ENCODE measurements at places on chromosomes 1 and 21. TPM values are rescaled to one million over a fixed set of nuclear protein-coding genes. Genes with fewer than 3 reads are reported as not detected.

CFAP298 gene
- 44.6 TPM for total RNA-seq

- no peaks in the 10 kb centered on the region for H3K27me3 ChIP-seq
- DNase-seq = no peak
- no peak overlapping the region for H3K4me3 ChIP-seq
- H3K4me1 ChIP-seq = no peaks in the 10 kb centered on the region
Measured at GRCh38 chr1:67652800-67653199, 32.2 kb upstream of the GADD45A start.

- DNase-seq = no peak
- no peak overlapping the region for H3K4me3 ChIP-seq
- no peak overlapping the region for H3K27ac ChIP-seq
- peaks cover 5% of the 10 kb centered on the region for H3K4me1 ChIP-seq
- H3K27me3 ChIP-seq = no peaks in the 10 kb centered on the region
- H3K36me3 ChIP-seq = no peaks in the 10 kb centered on the region
Measured at GRCh38 chr1:45488666-45489377, 2.1 kb downstream of the TESK2 start.

DNA sequence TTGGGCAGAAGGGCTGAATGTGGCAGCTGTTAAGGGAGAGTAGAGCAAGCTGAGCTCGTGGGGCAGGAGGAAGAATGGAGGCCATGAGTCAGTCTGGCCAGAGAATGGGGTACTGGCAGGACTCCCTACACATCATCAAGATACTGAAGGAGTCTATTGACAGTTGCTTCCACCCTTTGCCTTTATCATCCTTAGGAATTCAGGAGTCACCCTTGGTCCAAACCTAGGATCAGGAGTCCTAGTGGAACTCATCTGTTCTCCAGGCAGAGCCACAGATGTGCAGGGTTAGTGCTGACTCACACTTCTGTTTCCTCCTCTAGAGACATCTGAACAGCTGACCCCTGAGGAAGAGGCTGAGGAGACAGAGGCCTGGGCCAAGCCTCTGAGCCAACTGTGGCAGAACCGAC, 18.7 kb upstream of the ST3GAL3 start:
- peaks cover 93% of the 10 kb centered on the region for H3K36me3 ChIP-seq
- no peak for DNase-seq
- H3K4me1 ChIP-seq = no peaks in the 10 kb centered on the region
- no peak overlapping the region for H3K27ac ChIP-seq

GRCh38 chr1:34396042-34396441, 219.3 kb downstream of the C1orf94 start:
- H3K36me3 ChIP-seq = no peaks in the 10 kb centered on the region
- no peak overlapping the region for H3K27ac ChIP-seq
- H3K4me3 ChIP-seq = no peak overlapping the region
- DNase-seq = no peak
- no peaks in the 10 kb centered on the region for H3K4me1 ChIP-seq
- no peaks in the 10 kb centered on the region for H3K27me3 ChIP-seq

GALE gene
- 22.1 TPM for total RNA-seq

GRCh38 chr1:82517586-82517985, 716.9 kb downstream of the ADGRL2 start:
- H3K36me3 ChIP-seq = no peaks in the 10 kb centered on the region
- DNase-seq = no peak
- no peaks in the 10 kb centered on the region for H3K27me3 ChIP-seq
- H3K4me1 ChIP-seq = no peaks in the 10 kb centered on the region
- no peak overlapping the region for H3K27ac ChIP-seq

- DNase-seq = no peak
- H3K36me3 ChIP-seq = no peaks in the 10 kb centered on the region
Measured at GRCh38 chr1:220500372-220500771, 27.6 kb upstream of the MARK1 start.

GRCh38 chr1:204045430-204045829, 27.5 kb upstream of the SOX13 start:
- no peaks in the 10 kb centered on the region for H3K36me3 ChIP-seq
- no peaks in the 10 kb centered on the region for H3K27me3 ChIP-seq
- no peaks in the 10 kb centered on the region for H3K4me1 ChIP-seq
- no peak for DNase-seq

DNA sequence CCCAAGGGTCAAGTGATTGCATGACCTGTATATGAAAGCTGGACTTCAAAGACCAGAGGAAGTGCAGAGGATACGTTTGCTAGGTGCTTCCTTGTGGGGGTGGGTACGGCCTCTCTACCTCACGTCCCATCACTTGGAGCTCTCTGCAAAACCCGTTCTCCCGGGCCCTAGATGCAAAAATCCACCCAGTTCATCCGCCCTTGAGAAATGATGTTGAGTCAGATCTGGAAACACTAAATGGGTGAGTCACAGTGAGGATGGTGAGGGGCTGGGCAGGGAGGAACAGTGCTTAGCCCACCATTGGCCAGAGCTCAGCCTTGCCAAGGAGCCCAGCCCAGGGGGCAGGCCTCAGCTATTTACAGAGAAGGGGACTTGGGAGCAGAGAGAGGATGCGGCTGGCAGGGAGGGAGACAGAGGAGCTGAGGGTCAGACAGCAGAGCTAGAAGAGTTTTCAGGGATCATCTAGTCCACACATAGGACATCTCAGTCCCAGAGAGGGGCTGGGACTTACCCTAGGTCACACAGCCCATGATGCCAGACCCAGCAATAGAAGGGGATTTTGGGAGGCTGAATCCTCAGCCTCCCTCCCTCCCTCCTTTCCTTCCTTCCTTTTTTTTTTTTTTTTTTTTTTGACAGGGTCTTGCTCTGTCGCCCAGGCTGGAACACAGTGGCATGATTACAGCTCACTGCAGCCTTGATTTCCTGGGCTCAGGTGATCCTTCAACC, 14.6 kb downstream of the ARHGEF10L start:
- no peak overlapping the region for H3K27ac ChIP-seq
- no peak for DNase-seq
- H3K27me3 ChIP-seq = no peaks in the 10 kb centered on the region
- H3K4me1 ChIP-seq = no peaks in the 10 kb centered on the region

Measured in thymus (tissue), 14 donors.